ENCODE measurements at places on chromosomes 5 and 9.

DNA sequence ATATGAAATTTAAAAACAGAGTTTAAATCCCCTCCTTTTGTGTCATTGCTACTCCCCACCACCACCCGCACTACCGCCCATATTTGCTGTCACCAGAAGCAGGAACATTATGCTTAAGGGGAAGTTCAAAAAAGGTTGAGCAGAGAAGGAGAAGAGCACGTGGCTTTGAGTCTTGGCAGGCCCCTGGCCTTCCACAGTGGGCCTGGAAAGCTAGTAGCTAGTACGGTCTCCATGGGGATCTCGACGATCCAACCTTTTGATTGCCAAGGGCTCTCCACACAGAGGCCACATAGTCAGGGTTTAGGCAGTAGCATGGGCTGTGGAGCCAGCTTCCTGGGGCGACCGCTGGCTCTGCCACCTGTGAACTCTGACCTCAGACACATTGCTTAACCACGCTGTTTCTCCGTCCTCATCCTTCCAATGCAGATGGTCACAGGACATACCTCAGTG, 90.1 kb downstream of the GOLPH3 start:
- DNase-seq, result no peak

DNA sequence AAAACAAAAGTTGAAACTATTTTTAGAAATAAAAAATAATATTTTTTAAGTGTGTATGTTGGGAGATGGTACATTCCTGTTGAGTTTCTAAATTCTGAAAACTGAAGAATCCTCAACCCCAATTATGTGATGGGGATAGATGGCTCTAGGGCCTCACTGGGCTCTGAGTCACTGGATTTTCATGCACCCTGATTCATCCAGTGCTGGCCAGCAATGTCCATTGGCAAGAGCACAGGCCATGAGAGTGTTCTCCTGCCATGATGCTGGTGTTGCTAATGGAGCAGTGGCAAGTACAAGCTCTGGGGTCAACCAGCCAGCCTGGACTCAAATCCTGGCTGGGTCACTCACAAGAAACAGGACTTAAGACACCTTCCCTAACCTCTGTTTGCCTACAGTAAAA, 23.3 kb downstream of the SMIM23 start:
- DNase-seq, result no peak

- DNase-seq, result no peak
Observed at GRCh38 chr9:93761822-93762221, 185.4 kb downstream of the PHF2 start.

DNA sequence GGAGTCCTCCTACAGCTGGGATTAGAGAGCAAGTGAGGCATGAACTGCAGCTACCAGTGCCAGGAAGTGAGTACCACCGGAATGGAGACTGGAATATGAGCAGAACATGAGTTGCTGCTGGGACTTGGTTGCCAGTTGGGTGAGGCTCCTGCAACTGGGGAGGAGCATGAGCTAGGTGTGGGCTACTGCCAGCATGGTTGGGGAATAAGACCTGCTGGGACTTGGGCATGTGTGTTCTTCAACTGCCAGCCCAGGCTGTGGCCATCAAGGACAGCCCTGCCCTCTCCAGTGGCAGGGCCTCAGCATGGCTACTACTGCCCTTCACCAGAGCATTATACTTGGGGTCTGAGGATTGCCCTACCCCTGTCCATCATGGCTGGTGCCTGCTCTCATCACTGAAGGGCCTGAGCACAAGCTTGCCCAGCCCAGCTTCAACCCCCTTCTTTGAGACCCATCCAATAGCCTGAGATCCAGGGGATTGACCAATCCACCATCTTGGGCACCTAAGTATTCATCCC, 665.0 kb downstream of the ELAVL2 start:
- DNase-seq, result no peak

DNA sequence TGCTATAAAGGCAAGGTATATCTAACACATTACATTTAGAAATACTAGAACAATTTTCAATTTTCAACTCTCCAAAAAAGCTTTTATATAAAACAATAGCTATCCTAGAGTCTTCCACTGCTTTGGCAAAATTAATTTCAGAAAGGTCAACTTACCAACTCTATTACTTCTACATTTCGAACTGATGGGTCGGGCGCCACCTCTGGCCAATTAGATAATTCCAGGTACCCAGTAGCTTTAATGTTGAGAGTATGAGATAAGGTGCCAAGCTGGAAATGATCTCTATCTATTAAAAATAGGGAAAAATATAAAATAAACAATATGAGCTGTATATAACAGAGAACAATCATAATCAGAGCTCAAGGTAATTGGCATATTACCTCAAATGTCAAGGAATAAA, 166.6 kb downstream of the AP3B1 start:
- no peak for DNase-seq

GRCh38 chr5:139079991-139080610, 118.1 kb downstream of the SIL1 start:
- no peak for DNase-seq

- no peak for DNase-seq
Observed at GRCh38 chr5:27158171-27158570, 119.8 kb upstream of the CDH9 start.

DNA sequence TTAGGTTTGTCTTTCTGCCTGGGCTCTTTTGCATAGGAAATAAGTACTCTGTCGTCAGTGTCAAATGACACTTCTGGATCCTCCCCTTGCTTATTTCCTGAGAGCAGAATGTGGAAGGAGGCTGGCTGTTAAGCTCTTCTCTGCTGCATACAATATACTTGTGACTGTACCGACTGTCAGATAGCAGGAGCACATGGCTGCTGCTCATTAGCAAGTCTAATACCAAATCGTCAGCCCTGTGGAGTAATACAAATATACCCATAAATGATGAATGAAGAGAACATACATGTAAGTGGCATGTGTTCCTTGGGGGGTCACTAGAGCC, at the start of gene GPR151:
TSS of gene GPR151 (minus strand) at position 40 of the 325 bp plus-strand sequence. CDS start 77 bp downstream, outside the sequence.
- DNase-seq, result no peak

DNA sequence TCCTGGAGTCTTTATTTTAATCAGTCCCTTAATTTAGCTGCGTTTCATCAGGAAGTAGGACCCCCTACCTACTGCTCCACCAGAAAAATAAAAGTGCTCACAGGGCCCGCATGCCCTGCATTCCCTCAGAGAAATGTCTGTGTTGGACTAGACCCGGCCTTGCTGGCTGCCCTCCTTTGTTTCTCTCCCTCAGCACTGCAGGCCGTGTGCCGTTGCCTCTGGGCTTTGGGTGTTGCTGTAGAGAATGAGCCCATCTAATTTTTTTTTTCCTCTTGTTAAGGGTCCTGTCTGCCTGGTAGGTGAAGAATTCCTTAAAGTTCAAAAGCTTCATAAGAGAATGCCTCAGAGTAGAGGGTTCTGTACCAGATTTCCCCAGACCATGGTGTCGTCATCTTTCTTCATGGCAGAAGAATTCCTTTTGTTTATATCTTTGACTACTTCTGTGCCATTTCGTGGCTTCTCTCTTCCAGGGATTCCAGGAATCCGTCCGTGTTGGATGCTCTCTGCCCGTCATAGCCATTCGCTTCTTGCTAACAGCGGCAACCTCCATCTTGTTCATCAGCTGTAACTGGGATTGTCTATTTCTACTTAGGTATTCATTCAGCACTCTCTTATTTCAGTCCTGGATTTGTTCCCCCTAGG, 49.8 kb upstream of the ANGPTL2 start:
- DNase-seq, result no peak

GRCh38 chr9:12753931-12754330, 20.9 kb upstream of the LURAP1L start:
- no peak for DNase-seq

- no peak for DNase-seq
Observed at GRCh38 chr5:141958546-141959172, 657 bp upstream of the PCDH12 start.

GRCh38 chr5:501831-502184, 22.4 kb downstream of the SLC9A3 start:
- no peak for DNase-seq

- no peak for DNase-seq
Observed at GRCh38 chr5:6225121-6225607, 153.2 kb downstream of the MED10 start.

GRCh38 chr9:134595014-134595413, 46.6 kb upstream of the COL5A1 start:
- no peak for DNase-seq

GRCh38 chr9:1738511-1739100, 276.5 kb upstream of the SMARCA2 start:
- DNase-seq, result no peak

DNA sequence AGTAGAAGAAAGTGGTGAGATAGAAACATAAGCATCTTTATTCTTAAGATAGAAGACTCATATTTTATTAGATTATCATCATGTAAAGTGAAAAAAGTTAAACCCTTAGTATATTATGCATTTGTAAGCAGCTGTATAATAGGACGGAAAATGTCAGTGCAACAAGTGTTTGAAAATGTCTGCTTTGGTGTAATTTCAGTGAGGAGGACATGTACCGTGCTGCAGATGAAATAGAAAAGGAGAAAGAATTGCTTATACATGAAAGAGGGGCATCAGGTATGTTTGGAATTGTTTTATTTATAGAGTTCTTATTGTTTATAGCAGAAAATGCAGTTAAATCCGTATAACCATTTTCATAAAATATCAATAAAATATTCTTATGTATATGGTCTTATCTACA, 8.9 kb downstream of the OTULIN start:
- no peak for DNase-seq

DNA sequence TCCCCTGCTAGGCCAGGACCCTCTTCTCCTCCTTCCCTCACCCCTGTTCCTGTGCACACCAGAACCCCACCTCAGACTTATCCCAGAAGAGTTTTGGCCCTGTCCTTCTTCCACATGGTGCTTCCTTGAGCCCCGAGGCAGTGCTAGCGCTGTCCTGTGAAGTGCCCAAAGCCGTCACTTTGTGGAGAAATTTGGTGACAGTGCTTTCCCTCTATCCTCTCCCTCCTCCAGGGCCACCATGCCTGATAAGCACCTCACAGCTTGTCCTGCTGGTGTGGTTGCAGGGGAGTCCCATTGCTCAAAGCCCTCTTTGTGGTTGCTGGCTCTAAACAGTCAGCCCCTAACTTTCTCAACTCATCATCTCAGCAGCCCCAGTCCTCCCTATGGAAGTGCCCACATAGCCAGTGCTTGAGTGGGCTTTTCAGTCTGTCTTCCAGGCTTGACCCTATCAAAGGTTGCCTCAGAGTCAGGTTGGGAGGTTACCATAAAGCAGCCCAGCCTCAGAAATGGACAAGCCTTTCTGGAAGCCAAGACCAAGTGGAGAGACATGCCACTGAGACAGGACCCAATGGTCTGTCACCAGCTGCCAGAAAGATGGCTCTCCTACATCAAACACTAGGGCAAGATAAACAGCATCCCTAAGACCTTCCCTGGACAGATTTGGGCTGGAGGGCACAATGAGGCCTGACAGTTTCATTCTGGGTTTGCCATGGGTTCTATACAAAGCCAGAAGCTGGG, 18.0 kb downstream of the IGIP start:
- DNase-seq, result no peak

- no peak for DNase-seq
Observed at GRCh38 chr5:155368490-155368889, 354.9 kb downstream of the KIF4B start.

DNA sequence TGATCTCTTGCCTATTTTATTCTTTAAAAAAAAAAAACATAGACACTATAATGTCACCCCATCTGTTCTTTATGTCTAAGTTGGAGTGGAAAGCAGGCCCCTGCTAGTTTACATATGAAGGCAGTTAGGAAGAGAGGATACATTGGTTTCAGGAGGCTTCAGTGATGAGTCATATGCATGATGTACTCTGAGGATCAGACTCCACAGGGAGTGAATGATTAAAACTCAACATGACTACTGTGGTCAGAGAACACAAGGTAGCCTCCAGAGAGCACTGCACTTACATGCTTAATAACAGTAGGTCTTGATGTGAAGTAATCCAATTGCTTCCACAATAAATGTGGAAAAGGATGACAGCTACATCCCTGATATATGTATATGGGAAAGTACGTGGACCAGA, 22.7 kb upstream of the FSTL4 start:
- no peak for DNase-seq

DNA sequence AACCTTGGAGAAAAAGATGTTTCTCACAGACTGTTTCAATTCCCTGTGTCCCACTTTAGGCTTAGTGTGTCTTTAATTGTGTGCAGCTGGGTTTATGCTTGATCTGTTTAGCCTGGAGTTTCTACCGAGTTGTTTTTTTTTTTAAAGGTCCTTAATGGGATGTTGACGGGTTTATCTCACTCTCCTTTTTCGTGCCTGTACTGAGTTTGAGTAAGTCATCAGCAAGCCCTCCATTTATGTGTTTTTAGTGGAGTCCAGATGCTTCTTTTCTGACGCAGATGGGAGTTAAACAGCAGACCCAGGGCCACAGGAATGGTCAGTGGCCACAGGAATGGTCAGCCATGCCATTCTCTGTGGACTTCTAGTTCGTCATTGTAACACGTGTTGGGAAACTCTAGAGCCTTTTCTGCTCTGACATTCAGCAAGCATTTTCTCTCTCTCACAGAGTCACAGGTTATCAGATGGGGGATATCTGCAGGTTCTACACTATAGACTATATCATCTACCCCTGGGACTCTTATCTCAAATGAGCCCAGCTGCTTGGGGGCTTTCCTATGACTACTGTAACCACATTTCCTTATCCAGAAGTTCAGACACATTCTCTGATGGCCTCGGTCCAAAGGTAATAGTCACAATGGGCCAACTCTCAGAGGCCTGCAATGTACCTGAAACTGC, 190.5 kb downstream of the TTLL11 start:
- DNase-seq, result no peak

- DNase-seq, result no peak
Observed at GRCh38 chr5:25056836-25057235, 412.1 kb upstream of the CDH10 start.

- DNase-seq, result no peak
Observed at GRCh38 chr9:38432922-38433510, 8.8 kb upstream of the IGFBPL1 start.

- DNase-seq, result no peak
Observed at GRCh38 chr9:34346873-34347799, 17.8 kb downstream of the NUDT2 start.

DNA sequence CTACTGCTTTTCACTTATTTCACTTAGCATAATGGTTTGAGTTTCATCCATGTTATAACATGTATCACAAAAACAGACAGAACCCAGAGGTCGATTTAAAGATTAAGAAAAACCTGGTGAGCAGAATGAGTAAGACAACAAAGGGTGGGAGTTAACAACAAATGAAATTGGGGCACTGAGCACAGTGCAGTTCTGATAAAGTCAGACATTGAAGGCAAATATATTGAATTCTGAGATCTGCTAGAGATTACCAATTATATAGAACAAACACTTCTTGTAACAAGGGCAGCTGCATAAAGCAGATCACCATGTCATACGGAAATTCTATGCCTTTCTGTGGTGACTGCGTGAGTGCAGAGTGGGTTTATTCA, 517.3 kb upstream of the RORB start:
- DNase-seq, result no peak

DNA sequence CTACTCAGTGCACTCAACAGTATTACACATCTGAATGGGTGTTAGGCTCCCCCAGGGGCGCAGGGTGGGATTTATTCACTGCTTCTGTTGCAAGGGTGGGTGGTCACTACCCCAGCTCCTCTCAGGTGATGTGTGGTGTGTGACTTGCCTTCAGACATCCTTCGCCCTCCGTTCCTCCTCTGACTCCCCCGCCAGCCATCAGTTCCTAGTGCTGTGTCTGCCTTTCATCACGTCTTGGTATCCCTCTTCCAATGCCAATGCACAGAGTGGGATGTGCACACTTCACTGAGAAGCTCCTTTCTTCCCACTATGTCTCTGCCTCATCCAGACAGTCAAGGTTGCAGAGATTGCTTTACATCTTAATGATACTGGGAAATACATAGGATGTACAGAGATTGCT, 79.4 kb downstream of the SLIT3 start:
- no peak for DNase-seq

GRCh38 chr9:70263421-70263820, 4.6 kb downstream of the SMC5 start:
- no peak for DNase-seq

Measured in activated CD8-positive, alpha-beta memory T cell treated with anti-CD3 and anti-CD28 coated beads for 1 hour (primary cell).